ENCODE measurements at places on chromosomes 7 and 10.

DNA sequence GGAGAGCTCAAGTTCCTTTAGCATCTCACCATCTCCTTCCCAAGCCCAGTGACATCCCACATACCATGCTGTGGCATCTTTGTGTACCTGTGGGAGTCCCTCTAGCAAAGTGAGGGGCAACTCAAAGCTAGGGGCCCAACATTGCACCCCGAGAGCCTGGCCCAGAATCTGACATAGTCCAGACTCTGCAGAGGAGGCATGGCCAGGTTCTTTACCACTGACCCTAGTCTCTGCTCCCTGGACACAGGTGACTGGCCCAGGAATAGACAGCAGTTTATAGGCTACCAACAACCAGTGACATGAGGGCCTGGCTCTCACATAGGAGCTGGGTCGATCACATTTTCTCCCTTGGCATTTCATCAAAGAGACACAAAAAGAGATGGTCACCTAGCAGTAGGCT, 444.0 kb upstream of the ZMIZ1 start:
- DNase-seq: no peak

DNA sequence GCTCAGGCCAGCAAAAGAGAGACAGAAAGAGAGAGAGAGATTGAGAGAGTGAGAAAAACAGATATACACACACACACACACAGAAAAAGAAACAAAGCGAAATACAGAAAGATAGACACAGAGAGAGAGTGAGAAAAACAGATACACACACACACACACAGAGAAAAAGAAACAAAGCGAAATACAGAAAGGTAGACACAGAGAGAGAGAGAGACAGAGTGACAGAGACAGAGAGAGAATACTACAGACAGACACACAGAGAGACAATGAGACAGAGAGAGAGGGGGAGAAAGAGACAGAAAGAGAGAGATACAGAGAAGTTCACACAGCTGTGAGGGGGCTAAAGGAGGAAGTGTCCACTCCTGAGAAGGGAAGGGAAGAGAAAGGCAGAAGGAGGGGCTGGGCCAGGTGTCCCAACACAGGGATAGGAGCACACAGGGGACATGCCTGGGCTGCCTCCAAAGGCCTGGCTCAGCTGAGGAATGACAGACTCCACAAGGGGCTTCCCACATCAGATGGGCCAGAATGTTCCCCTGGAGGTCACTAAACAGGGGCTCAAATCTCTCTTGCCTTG, 4.3 kb downstream of the GCK start:
- no peak for DNase-seq

GRCh38 chr7:129262324-129262723, 37.5 kb downstream of the AHCYL2 start:
- DNase-seq: no peak

- no peak for DNase-seq
Measured at GRCh38 chr10:127047878-127048238, 142.6 kb downstream of the DOCK1 start.

- DNase-seq: peak; percentile 37
Measured at GRCh38 chr7:34463830-34464229, 194.2 kb upstream of the NPSR1 start.

GRCh38 chr7:908159-908581, 31.8 kb downstream of the GET4 start:
- no peak for DNase-seq

All from Caco-2 (cell line).